Esophagus squamous epithelium (tissue), 5 donors: ENCODE measurements at places on chromosomes 7 and 10.

DNA sequence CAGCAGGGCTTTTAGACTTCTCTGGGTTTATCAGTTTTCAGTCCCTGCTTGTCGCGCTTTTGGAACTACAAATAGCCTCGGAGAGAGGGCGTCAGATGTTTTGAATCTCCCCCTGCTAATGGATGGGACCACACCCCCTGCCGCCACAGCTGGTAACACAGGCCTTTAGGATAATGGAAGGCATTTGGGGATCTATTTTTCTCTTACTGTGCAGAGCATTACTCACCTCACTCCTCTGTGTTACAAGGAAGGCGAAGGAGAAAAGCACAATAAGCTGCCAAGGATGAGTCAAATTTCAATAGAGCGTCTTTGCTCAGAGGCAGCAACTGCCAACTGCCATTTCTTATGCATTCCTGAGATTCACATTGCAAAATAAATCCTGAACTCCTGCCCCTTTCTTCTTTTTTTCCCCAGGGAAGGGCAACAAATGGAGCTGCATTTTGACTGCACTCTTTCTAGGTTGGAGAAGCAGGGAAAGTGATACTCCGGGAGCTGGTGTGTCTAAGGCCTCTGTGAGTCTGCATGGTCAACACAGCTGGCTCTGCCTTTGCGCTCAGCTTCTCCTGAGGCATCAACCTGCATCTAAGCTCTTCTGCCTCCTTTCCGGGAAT is 31.5 kb upstream of the SMNDC1 start:
- DNase-seq, result no peak

- DNase-seq, result no peak
Observed at GRCh38 chr7:2633538-2634266, 1.9 kb downstream of the TTYH3 start.

DNA sequence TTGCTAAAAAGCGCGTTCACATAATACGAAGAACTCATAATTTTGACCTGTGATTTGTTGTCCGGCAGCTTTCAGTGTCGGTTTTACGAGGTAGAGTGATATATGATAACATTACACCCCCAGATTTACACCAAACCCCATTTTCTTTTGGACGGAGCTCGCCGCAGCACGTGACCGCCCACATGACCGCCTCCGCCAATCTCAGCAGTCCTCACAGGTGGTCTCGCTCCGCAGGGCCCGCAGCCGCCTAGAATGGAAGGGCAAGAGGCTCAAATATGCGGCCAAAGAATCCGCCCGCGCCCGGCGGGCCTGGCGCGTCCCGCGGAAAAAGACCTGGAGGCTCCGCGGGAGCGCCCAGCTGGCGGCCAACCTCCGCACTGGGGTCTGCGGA is at the start of gene HOXA7:
HOXA7 (minus strand) TSS at position 168 of the 391 bp plus-strand sequence; CDS start at position 38, 130 bp downstream.
- no peak for DNase-seq

DNA sequence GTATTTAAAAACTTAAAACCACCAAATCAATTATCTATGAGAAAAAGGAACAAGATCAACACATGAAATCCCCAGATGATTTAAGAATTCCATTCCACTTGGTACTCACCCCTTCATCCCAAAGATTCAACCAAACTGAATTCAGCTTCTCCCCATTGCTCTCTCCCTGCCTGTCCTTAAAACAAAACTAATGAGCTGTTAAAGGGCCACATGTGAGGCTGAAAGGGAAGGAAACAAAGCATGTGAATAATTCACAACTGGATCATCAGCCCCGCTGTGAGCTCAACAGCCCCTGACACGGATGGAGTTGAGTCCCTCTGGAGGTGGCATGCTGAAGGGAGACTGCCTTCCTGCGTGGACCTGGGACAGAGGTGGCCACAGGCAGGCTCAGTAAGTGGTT is 32.9 kb downstream of the VOPP1 start:
- no peak for DNase-seq

GRCh38 chr7:26668821-26669220 is 195.6 kb downstream of the SKAP2 start:
- no peak for DNase-seq

GRCh38 chr10:43086321-43086942 is 9.6 kb downstream of the RET start:
- no peak for DNase-seq

DNA sequence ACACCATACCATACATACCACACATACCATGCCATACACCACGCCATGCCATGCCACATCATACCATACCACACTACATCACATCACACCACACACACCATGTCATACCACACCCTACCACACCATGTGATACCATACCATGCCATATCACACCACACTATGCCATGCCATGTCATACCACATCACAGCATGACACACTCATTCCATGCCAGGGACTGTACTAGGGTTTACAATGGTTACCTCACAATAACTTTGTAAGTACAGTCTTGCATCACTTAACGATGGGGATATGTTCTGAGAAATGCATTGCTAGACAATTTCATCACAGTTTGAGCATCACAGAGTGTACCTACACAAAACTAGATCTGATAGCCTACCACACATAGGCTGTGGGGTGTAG is 14.5 kb downstream of the PYROXD2 start:
- DNase-seq, result no peak

- no peak for DNase-seq
Observed at GRCh38 chr10:5584895-5585516, 60.2 kb downstream of the CALML3 start.

- no peak for DNase-seq
Observed at GRCh38 chr7:153835712-153836265, 216.4 kb upstream of the DPP6 start.

- DNase-seq, result no peak
Observed at GRCh38 chr7:28921822-28922221, 36.3 kb downstream of the TRIL start.

DNA sequence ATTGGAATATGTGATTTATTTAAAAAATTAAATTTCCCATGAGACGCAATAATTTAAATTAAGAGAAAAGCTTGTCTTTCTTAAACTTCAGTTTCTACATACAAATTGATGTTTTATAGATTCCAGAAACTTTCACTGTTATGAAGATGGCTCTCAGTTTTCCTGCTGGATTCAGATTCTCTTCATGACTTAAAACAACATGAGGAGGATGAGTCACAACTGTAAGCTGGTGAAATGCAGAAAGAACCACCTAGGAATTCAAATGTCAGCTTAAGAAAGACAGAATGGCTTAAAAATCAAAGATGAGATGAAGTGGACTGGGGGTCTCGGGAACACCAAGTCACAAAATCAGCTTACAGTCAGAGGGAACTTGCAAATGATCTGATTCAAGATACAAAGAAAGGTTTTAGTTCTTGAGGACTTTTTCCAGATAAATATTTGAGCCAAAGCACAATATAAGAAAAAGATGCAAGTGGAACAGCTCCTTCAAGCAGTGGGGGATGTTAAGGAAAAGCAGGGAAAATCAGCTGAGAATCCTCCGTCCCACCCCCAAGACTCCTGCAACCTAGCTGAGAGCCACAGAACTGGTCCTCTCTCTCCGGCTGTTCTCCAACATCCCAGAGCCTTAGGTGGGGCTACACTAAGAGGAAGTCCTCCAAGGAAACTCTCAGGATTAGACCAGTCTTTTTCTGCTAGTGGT is 279.8 kb downstream of the KCNMA1 start:
- DNase-seq, result no peak

DNA sequence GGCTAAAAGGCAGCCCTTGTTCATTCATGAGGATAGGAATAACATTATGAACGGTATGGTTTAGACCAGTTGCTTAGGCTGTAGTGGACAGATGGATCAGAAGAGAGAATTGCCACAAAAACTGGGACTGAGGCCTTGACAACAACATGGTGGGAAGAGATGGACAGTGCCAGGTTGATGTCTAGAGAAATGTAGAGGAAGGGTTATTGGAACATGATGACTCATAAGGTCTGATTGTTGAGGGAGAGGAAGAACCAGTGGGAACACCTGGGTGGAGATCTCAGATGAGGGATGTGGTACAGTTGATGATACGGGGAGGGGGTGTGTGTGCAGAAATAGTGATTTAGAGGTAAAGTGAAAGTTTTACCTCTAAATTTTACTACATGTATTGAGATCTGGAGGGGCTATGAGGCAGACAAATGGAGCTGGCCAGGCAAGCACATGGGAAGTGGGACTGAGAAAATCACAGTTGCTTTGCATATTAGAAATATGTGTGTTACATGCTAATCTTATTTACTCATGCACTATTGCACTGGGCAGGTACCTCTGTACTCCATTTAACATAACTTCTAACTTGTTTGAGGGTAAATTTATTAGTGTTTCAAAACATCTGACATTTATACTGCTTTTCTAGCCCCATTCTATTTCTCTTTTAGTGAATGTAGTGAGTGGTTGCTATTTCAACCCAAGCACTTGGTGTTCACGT is 65.6 kb downstream of the PLCE1 start:
- no peak for DNase-seq

DNA sequence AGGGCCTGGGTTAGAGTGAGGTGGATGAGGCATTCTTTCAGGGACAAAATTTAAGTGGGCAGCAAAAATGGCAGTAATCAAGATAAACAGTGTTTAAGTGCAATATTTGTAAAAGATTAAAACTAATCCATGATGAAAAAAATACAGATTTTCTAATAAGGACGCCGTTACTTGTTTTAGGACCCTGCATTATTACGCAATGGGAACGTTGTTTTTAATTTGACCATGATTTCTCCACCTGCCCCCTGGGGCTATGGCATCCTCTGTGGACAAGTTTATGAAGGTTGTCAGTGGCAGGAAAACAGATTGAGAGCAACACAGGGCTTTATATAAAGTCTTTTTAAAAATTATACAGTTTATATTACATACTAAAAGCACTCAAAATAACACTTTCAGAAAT is 380.6 kb upstream of the PHF14 start:
- DNase-seq, result no peak

GRCh38 chr7:110604885-110605284 is 486.0 kb upstream of the LRRN3 start:
- DNase-seq, result no peak

DNA sequence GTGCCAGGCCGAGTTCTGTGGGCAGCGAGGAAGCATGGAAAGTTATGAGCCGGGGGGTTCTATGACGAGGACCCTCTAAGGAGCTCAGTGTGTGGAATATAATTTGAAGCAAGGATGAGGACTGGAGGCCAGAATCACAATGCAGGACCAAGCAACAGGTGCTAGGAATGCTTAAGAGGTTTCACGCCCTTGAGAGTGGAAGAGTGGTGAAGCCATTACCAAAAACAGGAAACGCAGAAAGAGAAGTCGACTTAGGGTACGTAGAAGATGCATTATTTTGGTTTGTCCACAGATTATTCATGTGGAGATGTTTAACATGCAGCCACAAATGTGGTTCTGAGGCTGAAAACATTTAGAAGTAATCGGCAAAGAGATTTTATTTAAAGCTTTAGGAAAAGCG is 78.7 kb downstream of the PIP4K2A start:
- no peak for DNase-seq

- no peak for DNase-seq
Observed at GRCh38 chr7:3378390-3379150, 77.5 kb downstream of the SDK1 start.

DNA sequence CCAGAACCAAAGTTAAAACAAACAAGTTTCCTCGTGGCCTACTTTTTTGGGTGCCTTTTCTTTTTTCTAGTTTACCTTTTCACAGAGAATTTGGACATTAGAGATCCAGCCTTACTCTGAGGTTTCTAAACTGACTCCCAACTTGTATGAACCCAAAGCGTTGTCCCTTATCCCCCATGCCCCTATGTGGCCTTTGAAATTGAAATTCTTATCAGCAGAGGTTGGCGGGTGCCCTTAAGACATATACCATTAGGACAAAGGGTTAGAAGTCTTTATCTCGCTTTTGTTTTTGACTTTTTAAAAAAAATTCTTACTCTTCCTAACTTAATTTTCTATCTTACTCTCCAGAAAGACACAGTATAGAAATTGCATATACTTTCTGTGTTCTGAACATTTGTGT is 76.3 kb upstream of the C7orf33 start:
- DNase-seq, result no peak

- DNase-seq, result no peak
Observed at GRCh38 chr10:110456523-110457091, 41.1 kb upstream of the DUSP5 start.

GRCh38 chr7:2325162-2325561 is 10.9 kb upstream of the SNX8 start:
- DNase-seq, result no peak

DNA sequence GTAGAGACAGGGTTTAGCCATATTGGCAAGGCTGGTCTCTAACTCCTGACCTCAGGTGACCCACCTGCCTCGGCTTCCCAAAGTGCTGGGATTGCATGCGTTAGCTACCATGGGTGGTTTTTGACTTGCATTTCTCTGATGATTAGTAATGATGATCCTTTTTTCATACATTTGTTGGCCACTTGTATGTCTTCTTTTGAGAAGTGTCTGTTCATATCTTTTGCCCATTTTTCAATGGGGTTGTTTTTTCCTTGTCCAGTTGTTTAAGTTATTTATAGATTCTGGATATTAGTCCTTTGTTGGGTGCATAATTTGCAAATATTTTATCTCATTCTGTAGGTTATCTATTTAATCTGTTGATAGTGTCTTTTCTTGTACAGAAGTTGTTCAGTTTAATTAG is 4.3 kb upstream of the OR13A1 start:
- DNase-seq, result no peak

- no peak for DNase-seq
Observed at GRCh38 chr7:25303281-25304181, 75.2 kb upstream of the NPVF start.

DNA sequence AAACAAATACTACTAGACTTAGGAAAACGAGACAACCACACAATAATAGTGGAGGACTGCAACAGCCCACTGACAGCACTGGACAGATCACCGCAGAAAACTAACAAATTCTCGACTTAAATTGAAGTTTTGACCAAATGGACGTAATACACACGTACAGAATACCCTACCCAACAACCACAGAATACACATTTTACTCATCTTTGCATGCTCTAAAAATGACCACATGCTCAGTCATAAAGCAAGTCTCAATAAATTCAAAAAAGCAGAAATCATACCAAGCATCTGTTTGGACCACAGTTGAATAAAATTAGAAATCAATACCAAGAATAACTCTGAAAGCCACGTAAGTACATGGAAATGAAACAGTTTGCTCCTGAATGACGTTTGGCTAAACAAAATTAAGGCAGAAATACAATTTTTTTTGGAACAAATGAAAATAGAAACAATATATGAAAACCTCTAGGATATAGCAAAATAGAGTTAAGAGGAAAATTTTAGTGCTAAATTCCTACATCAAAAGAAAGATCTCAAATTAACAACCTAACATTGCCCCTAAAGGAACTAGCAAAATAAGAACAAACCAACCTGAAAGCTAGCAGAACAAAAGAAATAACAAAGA is 30.6 kb downstream of the MAPK8 start:
- no peak for DNase-seq

- DNase-seq, result no peak
Observed at GRCh38 chr10:99671386-99671785, 12.1 kb downstream of the ENTPD7 start.

DNA sequence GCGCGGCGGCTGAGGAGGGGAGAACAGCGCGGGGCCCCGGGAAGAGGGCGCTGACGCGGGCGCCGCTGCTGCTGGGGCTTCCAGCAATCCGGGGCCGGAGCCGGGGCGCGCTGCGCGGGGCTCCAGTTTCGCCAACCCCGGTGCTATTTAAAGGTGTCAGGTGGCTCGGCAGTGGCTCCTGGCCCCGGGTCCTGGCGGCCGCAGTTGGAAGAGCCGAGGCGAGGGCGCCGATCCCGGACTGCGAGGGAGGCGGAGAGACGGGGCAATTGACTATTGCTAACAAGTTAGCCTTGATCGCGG is 347 bp downstream of the LBX1 start:
- DNase-seq, result no peak

GRCh38 chr7:92739091-92739490 is 97.3 kb downstream of the CDK6 start:
- DNase-seq, result no peak
